ENCODE measurements at places on chromosomes 7 and 10. TPM values are rescaled to one million over a fixed set of nuclear protein-coding genes. Genes with fewer than 3 reads are reported as not detected.

The GIMAP2 gene
- total RNA-seq = 14.8 TPM

The COL13A1 gene
- total RNA-seq = 4.6 TPM

The ZNF365 gene
- total RNA-seq = 0.41 TPM

The HOXA1 gene
- total RNA-seq = not detected

All from tongue (tissue), 3 donors.